ENCODE measurements at places on chromosomes 1 and 21.
A peak's percentile ranks its signal among the peaks of the same experiment; 100 is the strongest.

- DNase-seq = no peak
Observed at GRCh38 chr1:238950784-238951183, 435.6 kb upstream of the CHRM3 start.

DNA sequence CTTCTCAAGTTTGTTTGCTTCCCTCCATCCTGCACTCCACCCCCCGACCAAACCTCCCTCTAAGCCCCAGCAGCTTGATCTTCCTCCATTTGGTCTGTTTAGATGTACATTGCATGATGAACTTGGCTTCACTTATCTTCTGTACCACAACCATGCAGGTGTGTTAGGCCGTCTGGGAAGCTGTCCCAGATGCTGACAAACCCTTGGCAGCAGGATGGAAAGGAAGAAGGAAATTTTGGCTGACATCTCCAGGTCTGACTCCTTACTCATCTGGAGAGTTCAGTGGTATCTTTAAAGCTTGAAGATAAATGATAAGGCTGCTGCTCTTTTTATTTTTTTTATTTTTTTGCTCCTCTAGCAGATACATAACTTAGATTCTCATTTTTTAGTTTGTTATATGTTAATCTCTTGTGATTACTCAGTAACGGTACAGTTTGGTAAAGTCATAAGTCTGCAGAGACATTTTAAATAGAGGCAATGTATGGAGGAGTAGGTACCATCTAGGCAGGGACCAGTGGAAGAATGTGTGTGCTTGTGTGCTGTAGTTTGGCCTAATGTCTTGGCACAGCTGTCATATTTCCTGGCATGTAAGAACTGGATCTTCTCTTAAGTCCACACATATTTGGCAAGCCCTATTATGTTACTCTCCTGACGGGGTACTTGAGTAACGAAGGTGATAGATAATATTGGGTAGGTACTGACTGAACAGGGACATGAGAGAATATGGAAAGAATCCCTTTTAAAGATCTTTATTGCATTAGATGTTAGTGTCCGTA lies 79.7 kb downstream of the CACHD1 start:
- DNase-seq = no peak

DNA sequence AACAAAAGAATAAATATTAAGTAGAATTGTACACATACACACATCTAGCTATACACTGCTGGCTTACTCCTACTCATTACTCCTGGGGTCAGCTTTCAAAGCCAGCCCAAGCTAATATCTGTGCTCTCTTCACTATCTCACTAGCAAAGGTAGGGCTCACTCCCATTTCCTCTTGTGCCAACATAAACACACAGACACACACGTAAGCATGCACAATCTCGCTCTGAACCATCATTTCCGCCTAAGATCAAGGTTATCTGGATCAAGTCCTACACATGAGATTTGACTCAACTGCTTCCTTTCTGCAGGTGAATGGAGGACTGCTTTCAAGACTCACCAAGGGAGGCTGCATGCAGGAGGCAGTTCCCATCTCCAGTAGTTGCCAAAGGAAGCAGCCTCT lies 28.8 kb upstream of the MTMR11 start:
- no peak for DNase-seq

- no peak for DNase-seq
Observed at GRCh38 chr1:28509705-28510272, 3.9 kb downstream of the RCC1 start.

- peak; percentile 25 for DNase-seq
Observed at GRCh38 chr1:23916209-23917131, 3.3 kb upstream of the CNR2 start.

DNA sequence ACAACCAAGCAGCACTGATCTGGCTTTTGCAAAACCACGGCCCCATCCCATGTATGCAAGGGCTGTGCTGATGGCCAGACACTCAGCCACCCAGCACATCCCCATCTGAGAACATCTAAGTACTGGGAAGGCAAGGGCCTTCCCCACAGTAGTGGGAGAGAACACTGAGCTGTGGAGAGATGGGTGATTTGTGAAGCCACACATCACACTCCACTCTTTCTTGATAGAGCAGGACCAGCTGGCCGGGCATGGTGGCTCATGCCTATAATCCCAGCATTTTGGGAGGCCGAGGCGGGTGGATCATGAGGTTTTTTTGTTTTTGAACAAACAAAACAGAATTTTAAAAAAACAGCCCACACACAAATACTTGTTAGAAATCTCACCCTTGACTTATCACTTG lies 28.2 kb upstream of the RXRG start:
- DNase-seq = no peak

DNA sequence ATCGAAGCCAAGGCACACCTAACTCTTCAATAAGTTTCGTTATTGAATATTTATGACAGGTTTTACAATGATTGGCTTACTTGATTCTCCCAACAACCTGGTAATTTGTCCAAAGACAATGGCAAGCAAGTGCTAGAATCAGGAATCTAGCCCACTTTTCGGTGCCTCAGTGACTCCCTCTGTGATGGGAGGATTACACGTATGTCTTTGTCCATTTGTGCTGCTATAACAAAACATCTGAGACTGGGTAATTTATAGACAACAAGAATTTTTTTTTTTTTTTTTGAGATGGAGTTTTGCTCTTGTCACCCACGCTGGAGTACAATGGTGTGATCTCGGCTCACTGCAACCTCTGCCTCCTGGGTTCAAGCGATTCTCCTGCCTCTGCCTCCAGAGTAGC lies 2.4 kb upstream of the LIN9 start:
- DNase-seq = no peak

DNA sequence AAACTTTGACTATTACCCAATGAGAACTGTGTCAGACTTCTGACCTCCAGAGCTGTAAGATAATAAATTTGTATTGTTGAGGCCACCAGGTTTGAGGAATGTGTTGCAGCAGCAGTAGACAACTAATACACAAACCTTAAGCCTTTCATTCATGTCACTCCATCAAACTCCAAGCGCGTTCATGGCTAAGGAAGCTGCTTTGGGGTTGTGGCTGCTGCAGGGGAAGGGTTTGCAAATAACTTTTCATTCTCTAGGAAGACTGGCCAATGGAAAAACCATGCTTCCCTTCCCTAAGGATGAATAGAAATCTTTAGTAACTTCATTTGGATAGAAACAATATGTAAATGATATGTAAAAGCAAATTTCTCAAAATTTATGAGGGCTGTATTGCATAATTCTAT lies 170.4 kb downstream of the RHOU start:
- DNase-seq = no peak

DNA sequence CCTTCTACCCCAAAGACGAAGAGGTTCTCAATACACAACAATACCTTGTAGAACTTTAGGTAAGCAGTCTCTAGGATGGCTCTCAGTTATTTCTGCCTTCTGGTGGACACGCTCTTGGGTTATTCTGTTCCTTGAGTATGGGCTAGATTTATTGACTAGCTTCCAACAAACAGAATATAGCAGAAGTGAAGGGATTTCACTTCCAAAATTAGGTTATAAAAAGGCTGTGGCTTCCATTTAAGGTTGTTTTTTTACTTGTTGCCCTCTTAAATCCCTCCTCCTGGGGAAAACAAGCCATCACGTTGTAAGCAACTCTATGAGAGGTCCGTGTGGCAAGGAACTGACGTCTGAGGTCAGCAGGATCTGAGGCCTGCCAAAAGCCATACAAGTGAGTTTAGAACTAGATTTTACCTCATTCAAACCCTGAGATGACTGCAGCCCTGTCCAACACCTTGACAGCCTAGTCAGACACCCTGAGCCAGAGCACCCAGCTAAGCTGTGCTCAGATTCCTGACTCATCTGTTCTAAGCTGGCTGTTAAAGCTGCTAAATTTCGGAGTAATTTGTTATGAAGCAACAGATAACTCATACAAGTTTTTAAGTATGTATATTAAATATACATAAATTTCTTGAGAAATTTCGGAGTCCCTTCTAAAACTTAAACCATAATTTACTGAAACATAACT lies 12.7 kb downstream of the SSX2IP start:
- no peak for DNase-seq

DNA sequence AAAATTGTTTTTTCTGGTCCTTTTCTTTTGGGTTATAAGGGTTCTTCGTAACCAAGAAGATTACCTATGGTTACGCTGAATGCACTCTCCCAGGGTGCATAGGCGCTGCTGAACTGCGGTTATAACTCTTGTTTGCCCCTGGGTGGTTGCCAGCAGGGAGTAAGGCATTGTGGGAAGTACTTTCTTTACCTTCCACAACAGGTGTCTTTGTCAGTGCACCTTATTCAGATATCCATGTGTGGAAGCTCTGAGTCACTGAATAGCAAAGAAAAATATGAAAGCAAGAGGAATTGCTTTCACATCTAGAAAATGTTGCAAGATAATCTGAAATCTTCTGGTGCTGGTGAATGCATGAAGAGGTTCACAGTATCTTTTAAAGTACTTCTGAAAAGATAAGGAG lies 124.4 kb upstream of the CACYBP start:
- DNase-seq = peak; percentile 87

DNA sequence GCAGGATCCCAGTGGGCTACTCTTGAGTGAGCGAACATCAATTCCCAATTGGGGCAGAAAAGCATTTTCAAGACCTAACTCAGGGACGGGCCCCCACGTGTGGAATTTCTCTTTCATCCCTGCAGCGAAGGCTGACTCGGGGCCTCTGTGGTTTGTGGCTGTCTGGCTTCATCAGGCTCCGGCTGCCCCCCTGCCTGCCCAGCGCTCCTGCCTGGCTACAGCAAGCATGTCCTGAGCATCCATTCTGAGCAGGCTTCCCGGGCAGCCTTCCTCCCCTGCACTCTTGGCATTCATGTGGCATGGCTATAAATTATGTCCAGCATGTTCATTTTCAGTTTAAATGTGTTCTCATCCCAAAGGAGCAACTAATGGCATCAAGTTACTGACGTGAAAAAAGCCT lies 588.1 kb downstream of the KIF26B start:
- peak; percentile 13 for DNase-seq

DNA sequence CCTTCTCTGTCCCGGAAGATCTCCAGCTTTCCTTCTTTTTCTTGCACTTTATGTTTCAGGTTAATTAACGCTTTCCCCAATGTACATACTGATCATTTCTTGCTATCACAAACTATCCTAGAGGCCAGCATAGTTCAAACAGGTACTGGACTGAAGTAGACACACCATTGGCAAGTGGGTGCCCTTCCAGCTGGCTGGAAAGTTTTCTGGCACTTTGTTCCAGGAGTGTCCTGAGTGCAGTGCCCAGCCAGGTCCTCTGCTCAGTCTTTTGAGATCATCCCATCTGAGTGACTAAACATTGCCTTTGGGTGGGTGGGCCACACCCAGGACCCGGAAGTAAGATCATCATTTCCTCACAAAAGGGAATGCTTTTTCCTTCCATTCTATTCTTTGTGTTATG lies 15.0 kb upstream of the DUSP23 start:
- no peak for DNase-seq

DNA sequence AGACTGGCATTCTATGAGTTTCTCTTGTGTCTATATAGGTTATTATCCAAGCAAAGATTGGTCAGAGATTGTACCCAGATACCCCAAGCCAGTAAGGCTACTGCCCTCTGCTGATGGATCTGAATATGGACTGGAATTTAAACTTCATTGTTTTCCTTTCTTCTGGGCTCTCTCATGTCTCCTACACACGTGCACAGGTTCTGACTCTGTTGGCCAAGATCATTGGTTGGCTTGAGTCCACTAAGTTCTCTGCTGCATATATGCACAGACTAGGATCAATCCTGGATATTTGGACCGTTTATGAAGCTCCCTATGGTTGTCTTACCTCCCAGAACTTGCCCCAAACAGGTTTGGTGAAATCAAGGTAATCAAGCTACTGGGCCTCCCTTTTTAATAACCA lies 69.7 kb downstream of the CC2D1B start:
- DNase-seq = no peak

Measured in NCI-H2107 (cell line).